ENCODE measurements at places on chromosomes 1 and 21. TPM values are rescaled to one million over a fixed set of nuclear protein-coding genes. Genes with fewer than 3 reads are reported as not detected.
A peak's percentile ranks its signal among the peaks of the same experiment; 100 is the strongest.

DNA sequence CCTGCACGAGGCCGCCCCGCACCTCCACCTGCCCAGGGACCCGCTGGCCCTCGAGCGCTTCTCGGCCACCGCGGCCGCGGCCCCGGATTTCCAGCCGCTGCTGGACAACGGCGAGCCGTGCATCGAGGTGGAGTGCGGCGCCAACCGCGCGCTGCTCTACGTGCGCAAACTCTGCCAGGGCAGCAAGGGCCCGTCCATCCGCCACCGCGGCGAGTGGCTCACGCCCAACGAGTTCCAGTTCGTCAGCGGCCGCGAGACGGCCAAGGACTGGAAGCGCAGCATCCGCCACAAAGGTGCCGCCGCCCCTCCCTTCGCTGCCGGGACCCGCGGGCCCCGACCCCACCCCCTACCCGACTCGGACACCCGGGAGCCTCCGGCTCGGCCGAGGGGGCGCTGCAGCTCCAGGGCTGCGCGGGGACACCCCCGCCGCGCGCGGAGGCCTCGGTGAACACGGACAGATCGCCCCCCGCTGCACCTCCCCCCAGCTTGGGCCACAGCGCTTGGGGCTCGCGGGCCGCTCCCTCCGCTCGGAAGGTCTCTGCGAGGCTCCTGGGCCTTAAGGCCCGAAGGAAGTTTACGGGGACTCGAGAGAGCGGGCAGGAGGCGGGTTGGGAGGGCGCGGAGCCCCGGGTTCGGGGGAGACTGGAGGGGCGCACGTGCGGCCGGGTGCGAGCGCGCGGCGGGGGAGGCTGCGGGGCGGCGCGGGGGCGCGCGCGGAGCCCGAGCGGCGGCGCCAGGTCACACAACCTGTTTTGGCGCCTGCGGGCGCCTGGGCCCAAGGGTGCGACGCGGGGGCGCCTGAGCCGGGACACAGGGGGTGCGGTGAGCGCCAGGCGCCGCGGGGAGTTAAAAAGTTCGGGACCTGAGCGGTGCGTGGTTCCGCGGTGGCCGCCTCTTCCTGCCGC lies 1.2 kb downstream of the SAMD11 start:
- DNase-seq = no peak

DNA sequence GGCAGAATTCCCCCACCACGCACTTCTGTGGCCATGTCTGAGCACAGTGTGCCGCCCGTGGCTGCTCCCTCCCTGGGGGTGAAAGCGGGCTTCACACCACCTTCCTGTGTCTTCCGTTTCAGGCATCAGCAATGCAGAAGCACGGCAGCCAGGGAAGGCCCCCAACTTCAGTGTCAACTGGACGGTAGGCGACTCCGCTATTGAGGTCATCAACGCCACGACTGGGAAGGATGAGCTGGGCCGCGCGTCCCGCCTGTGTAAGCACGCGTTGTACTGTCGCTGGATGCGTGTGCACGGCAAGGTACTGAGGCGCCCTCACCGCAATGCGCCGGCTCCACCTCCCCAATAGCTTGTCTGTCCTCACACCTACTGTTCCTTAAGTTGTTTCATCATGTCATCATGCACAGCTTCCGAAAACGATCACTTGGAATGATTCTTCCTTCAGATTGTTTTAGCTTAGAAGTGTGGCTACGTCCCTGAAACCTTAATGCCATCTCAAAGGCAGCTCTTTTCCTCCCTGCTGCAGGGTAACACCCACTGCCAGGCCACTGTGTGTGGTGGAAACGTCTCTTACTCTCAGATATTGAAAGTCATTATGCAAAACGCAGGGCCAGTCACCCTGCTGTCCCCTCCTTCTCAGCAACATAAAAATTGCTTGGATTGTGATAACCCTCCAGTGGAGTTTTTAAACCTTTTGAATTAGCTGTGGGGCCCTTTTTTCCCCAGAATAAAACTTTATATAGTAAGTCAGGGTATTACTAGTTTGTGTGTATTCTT lies 66.8 kb downstream of the POFUT2 start:
- DNase-seq = no peak

GRCh38 chr1:167430849-167431242 lies 87.5 kb downstream of the CD247 start:
- no peak for DNase-seq

- DNase-seq = no peak
These were observed 463.8 kb downstream of the USP25 start for GRCh38 chr21:16193496-16194094.

GRCh38 chr1:179599623-179600249 lies 8.1 kb downstream of the TDRD5 start:
- no peak for DNase-seq

- DNase-seq = no peak
These were observed 1067.9 kb downstream of the TTLL7 start for GRCh38 chr1:82931006-82931405.

The CD164L2 gene
- 6.8 TPM for total RNA-seq

DNA sequence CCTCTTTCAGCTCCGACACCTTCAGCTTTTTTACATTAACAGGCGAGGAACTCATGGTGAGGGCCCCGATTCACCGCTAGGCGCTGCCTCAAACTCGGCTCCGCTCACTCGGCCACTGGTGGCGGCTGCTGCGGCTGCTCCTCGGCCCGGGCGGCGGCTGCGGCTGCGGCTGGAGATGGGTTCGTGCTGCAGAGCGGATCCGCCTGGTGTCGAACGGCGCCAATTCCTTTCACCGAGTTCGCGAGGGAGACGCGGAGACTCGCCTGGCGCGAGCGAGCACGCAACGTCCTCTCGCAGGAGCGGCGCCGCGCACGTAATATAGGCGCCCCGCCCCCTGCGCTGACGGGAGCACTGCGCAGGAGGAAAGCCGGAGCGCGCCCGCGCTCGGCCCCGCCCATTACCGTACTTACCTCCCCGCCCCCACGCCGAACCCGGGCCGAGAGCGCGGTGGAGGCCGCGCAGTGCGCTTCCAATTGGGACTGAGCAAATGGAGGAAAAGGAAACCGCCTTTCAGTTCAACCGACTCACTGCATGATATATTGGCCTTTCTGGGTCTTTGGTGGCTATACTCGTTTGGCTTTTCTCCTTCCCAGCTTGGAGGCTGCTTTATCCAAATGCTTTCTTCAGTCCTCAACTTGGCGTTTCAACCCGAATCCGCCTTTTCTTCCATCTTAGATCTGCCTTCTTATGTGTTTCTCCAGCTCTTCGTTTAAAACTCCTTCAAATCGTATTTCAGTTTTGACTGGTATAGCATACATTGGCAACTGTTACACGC lies at the start of gene HNRNPU:
Gene HNRNPU, minus strand, starts transcription at position 291 of the 775 bp plus-strand sequence. Its CDS starts 236 bp downstream, at position 55.
- DNase-seq = peak; percentile 98

DNA sequence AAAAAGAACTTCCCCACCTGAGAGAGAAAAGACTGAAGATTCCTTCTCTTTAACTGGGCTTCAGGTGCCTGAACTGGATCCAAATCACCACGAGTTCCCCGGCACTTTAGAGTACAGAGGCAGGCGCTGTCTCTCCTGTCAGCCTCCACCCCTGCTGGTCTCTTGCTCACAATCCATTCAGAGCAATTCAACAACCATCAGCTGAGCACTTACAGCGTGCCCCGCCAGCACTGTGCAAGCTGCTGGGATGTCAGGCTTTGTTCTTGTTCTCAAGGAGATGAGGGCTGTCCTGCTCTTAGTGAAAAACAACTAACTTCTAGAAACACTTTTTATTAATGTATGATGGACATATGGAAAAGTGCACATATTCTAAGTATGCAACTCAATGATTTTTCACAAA lies 68.7 kb upstream of the VAMP3 start:
- no peak for DNase-seq

GRCh38 chr1:185157599-185158412 lies 839 bp downstream of the SWT1 start:
- DNase-seq = no peak

The CRNN gene
- total RNA-seq = not detected

- no peak for DNase-seq
These were observed 1.7 kb downstream of the OSCP1 start for GRCh38 chr1:36448530-36449056.

DNA sequence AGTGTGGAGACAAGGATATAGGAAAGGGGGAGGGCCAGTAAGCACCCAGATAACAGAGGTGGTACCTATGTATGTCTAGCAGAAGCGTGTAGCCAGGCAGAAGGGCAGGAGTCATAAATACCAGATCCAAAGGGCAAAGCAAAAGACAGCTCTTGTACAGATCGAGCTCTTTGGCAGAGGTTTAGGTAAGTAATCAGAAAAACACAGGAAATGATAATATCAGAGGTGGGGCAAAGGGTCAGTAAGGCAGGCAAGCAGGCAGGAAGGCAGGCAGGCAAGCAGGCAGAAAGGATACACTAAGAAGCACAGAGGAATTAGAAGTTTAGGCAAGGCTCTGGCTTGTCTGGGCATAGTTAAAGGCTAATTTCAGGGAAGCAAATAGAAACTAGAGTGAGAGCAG lies 22.7 kb upstream of the SLFNL1 start:
- no peak for DNase-seq

The NBPF8 gene
- total RNA-seq = 7.7 TPM

- no peak for DNase-seq
These were observed 22.0 kb downstream of the CC2D1B start for GRCh38 chr1:52343979-52344378.

GRCh38 chr1:46370214-46370633 lies 23.9 kb upstream of the FAAH start:
- DNase-seq = no peak

- no peak for DNase-seq
These were observed 406.8 kb upstream of the BEND5 start for GRCh38 chr1:49183489-49183888.

GRCh38 chr1:204419064-204419403 lies 7.4 kb upstream of the PPP1R15B start:
- DNase-seq = no peak

The PLEKHN1 gene
- 1.2 TPM for total RNA-seq

The TEX38 gene
- total RNA-seq = not detected

DNA sequence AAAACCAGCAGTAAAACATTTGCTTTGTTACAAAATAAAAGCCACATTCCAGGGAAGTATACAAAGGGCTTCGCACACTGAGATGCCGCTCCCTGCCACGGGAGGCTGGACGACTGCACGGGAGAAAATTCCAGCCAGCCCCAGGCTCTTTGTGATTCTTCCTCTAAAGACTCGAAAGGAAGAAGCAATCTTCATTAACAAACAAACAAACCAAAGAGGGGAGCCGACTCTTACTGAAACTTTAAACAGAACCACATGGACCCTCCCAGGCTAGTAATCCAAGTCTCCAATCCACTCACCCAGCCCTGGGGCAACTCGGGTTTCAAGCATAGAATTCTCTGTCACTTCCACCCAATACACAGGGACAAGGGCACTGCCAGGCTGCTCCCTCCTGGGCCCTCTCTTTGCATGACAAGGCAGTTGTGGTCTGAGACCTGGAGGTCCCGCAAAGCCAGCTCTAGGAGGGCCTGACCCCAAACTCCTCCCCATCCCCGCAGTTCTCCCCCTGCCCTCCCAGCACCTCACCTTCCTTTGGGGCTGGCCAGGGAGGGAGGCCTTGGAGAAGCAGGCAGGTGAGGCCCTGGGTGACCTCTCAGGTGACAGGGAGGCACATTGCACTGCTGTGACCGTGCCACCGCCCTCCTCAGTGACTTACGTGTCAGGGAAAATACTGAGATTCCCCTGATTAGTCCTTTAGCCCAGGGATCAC lies 26.6 kb upstream of the COL18A1 start:
- peak; percentile 32 for DNase-seq

DNA sequence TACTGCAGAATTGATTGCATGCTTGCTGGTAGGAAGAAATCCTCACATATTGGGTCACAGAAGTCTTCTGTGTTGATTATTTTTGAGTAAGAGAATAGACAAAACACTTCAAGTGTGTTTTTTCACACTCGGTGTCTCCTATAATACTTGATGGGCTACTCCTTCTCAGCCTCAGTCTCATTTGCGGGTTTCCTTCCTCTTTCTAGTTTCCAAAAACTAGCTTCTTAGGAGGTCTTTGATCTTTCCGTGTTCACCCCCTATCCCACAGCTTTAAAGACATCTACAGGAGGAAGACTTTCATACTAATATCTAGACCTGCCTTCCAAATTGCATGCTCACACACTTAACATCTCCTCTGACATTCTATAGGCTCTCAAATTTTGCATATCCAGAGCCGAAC lies 40.7 kb upstream of the NTPCR start:
- no peak for DNase-seq

The OR2AK2 gene
- not detected for total RNA-seq

The ARHGEF19 gene
- total RNA-seq = 15.6 TPM

The OR2L5 gene
- not detected for total RNA-seq

- DNase-seq = no peak
These were observed 72.2 kb downstream of the SNX7 start for GRCh38 chr1:98733782-98734112.
